NK-92 treated with Interleukin-12 subunit alpha and Interleukin-12 subunit beta, amount 100 ng/mL, for 24 hours (cell line): ENCODE measurements at places on chromosomes 3 and 15.

GRCh38 chr3:73774645-73775044, 149.9 kb upstream of the PDZRN3 start:
- DNase-seq, result no peak

DNA sequence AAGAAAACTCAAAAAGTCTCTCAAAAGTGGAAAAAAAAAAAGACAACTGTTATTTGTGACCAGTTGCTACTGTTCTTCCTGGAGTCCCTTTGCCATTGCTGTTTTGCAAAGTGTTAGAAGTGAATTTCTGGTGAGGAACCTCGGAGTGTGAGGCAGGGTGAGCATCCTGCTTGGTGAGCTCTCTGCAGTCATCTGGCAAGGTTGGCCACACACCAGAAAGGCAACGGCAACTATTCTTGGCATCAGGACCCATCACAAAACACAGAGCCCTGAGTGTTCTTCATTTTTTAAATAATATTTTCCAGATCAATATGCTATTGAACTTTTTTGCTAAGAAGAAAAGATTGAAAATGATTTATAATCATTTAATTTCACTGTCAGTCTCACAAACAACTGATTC, 60.7 kb downstream of the CGNL1 start:
- no peak for DNase-seq

GRCh38 chr3:127712881-127713771, 40.4 kb downstream of the ABTB1 start:
- no peak for DNase-seq

DNA sequence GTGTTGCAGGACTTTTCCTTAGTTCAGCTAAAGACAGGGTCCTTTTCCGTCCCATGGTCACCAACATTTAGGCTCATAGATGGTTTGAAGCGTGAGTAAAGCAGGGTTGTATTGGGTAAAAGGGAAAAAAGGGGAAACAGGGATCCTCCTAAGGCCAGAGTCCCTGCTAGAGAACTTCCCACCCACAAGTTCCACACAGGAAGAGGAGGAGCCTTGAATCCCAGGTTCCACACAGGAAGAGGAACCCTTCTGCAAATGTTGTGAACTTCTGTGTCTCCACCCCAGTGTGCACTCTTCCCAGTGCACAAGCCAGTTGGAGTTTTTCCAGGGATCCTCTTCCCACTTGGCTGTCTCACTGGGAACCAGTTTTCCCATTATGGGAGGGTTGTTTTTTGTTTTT, 27.6 kb upstream of the ATP8B4 start:
- DNase-seq, result no peak

- DNase-seq, result no peak
Measured at GRCh38 chr3:103554451-103554850, 1119.6 kb downstream of the ZPLD1 start.

DNA sequence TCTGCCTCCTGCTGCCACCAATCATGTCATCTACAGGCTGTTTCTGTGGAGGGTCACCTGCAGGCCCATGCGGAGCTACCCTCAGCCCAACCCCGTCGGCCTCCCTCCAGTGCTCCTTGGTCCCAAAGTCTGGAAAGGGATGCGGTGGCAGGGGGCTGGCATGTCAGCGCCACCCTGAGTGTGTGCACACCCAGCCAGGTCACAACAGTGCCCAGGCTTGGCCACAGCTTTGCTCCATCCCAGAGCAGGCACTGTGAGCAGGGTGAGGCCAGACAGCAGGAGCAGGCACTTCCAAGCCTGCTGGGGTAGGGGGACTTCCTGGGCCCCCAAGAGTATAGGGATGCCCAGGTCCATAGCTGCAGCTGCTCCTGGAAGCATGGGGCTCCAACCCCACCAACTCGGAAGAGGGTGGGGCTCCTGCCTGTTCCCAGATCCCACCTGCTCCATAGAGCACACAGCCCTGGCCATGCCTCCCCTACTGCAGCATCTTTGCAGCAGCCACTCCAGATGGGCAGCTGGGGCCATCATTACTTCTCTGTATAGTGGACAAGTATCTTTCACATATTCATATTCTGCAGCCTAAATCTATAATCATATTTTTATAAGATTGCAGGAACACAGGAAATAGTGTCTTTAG, 109.3 kb downstream of the CBLB start:
- no peak for DNase-seq

- DNase-seq, result no peak
Measured at GRCh38 chr3:129315223-129315997, 36.7 kb downstream of the HMCES start.

DNA sequence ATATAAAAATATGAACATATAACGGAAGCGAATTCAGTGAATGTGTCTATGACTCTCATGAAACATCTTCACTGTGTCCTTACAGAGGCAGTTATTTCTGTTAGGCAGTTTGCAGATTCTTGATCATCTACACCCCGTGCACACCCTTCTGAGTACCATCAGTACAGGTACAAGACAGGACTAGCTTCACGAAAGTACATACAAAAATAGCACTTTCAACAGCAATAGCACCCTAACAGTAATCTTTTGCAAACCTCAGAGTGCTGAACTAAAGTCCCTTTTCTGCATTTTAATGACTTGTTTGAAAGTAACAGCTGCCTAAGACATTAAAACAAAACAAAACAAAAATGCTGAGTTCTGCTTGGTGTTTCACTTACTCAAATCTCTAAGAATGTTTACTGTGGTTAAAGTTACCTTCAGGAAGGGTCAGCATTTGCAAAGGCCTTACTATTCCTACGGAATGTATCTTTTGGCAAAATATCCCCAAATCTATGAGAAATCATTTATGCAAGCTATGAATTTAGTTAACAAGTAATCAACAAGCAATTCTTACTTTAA, 104.1 kb downstream of the CNTN3 start:
- DNase-seq, result no peak

- DNase-seq, result no peak
Measured at GRCh38 chr3:36476286-36476942, 96.1 kb downstream of the STAC start.

DNA sequence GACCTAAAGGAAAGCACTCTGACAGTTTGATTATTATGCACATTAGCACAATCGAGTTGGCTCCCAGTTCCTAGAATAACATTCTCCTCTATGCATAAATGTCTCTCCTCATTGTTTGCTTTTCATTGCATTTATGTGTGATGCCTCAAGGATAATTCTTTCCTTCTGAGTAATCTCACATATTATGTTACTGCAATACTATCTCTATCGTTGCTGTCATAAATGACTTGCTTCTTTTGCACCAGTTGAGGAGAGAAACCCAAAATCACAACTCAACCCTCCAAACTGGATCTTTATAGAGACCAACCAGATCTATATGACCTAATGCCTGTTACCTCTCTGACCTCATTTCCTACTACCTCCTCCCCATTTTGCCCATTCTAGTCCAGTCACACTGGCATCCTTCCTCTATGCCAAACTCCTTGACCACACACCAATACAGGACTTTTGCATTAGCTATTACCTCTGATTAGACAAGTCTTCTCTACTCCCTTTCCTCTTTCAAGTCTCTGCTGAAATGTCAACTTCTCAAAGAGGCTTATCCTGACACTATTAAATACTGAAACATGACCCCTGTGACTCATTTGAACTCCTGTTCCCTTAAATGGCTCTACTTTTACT, 1026.0 kb downstream of the TUSC7 start:
- DNase-seq, result no peak

DNA sequence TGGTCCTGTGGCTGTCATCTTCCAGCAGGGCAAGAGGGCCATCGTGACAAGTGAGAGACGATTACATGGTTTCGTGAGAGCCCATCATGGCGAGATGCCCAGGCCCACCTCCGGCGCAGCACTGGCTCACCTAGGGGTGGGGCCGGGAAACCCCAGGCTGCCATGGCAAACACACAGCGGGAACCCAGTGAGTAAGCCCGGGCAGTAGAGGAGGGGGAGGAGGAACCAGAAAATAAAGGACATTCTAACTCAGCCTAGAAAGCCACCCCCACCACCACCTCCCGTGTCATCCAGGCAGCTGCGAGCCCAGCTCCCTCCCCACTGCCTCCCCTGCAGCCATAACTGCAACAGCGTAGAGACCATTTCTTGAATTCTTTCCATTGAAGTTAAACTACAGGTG, 52.3 kb downstream of the PCSK6 start:
- no peak for DNase-seq

DNA sequence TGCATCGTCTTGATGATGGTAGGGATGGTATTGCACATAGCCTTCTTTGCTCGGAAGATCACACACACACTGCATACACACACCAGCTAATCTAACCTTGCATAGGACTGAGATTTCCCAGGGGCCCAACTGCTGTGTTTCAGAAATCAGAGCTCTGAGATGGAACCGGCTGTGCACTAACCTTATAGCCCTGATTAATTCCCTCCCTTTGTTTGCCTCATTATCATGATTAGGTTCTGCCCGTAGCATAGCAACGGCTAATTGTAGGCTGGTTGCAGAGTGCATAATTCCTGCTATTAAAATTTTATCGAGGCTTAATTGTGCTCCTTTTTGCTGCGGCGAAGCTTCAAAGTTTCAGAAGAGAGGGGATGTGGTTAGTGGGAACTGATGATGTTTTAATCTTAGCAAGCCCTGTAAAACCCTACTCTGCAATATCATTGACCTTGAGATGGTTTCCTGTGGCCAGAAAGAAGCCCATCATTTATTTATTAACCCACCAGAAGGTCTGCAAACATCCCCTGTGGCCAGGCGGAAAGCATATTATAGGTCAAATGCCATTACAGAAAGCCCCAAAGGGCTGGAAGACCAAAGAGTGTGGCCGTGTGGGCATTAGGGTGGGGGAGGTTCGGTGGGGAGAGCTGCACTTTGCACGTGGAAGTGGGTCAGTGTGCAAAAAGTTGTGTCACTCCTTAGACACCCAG, 56.2 kb upstream of the GLCE start:
- peak; percentile 39 for DNase-seq

DNA sequence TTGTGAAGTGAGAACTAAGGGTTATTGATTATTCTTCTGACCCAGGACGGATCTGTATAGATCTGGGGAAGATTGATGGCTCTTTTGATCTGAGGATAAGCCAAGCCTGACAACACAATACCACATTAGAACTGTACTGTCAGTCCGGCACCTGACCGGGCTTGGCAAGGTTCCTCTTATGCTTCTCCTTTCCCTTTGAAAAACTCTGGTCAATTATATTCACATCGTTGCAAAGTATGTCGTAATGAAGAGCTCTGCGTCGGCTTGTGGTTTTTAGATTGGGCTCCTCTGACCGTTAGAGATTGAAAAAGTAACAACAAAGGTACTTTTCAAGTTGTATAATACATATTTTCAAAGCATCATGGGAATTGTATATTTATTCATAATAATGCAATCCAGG, 389.8 kb downstream of the NR2F2 start:
- no peak for DNase-seq

DNA sequence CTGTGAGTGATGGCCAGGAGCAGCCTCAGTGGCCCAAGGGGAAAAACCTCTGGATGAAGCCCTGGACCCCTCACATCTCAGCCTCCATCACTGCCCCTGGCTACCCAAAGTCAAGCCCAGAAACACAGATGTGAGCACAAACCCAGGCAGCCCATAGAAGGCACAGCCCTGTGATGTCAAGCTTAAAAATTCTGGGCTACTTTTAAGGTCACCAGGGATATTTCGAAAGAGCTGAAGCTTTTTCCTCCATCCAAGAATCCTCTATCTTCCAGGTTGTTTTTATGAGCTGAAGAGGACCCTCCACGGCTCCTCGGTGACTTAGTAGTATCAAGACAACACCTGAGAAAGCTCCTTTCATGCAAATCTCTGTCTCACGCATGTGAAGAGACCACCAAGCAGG, 11.5 kb downstream of the LIPC start:
- no peak for DNase-seq

GRCh38 chr15:32866454-32867312, 148.9 kb downstream of the GREM1 start:
- no peak for DNase-seq

DNA sequence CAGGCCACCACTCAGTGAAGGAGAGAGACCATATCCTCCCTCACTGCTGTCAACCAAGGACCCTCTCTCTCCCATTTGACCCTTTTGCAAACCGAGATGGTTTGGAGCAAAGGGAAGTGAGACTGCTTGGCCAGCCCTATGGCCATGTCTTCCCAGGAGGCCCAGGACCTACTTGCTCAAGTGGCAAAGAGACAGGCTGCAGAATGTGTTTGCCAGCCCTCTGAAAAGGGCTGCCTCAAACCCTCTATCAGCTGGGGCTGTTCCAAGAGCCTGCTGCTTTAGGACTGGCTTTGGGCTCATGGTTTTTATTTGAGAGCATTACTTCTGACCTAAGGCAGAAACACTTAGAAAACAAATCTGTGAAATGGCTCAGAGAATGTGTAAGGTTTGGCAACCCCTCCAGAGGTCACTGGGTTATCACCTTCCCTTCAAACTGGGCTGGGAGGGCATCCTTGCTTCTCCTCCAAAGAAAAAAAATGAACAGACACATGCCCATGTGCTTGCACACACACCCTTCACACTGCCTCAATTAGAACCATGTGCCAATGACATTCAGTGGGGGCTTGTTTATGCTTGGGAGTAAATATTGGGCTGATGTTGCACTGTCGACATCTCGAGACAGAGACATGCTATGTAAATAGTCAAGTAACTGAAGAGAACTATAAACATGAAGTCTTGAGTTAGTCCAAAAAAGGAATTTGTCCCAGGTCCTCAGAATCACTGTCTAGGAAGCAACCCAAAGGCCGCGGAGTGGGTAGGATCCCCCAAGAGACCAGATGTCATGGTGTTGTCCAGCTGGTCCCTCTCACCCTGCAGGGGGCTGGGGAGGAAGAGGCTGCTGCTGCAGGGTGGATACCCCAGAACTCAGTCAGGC, 49.8 kb upstream of the CTDSPL start:
- DNase-seq, result no peak

DNA sequence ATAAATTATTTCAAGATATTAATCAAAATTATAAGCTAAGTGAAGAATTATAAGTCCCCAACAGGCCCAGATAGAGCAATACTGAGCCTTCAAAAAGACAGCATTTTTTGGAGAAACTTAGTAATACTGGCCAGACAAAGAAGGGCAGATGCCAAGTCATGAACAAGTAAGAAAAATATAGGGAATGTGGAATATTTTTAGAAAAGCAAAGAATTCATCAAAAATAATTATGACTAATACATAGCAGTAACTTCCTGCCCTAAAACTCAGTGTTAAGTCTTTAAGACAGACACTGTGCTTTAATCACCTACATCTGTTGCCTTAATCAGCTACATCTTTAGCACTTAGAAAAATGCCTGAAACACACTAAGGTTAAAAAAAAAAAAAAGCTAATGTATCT, 31.2 kb downstream of the DPH6 start:
- DNase-seq, result no peak

- DNase-seq, result no peak
Measured at GRCh38 chr3:114408736-114409670, 115.2 kb downstream of the TIGIT start.

- no peak for DNase-seq
Measured at GRCh38 chr15:66985653-66986052, 79.7 kb upstream of the SMAD3 start.
